ENCODE measurements at places on chromosomes 1 and 21. TPM values are rescaled to one million over a fixed set of nuclear protein-coding genes. Genes with fewer than 3 reads are reported as not detected.

Gene ANP32E
- 10.0 TPM for total RNA-seq

Gene RBM11
- not detected for total RNA-seq

Gene AQP10
- total RNA-seq: not detected

Gene LEFTY1
- not detected for total RNA-seq

Gene KIRREL1
- 16.2 TPM for total RNA-seq

Gene EVA1B
- 71.5 TPM for total RNA-seq

Gene IL23R
- not detected for total RNA-seq

Gene RNF186
- not detected for total RNA-seq

Gene MTMR11
- 0.64 TPM for total RNA-seq

Gene RGSL1
- not detected for total RNA-seq

Gene FAM163A
- total RNA-seq: 0.51 TPM

Gene RHOU
- 18.9 TPM for total RNA-seq
